ENCODE measurements at places on chromosomes 6 and 20.

DNA sequence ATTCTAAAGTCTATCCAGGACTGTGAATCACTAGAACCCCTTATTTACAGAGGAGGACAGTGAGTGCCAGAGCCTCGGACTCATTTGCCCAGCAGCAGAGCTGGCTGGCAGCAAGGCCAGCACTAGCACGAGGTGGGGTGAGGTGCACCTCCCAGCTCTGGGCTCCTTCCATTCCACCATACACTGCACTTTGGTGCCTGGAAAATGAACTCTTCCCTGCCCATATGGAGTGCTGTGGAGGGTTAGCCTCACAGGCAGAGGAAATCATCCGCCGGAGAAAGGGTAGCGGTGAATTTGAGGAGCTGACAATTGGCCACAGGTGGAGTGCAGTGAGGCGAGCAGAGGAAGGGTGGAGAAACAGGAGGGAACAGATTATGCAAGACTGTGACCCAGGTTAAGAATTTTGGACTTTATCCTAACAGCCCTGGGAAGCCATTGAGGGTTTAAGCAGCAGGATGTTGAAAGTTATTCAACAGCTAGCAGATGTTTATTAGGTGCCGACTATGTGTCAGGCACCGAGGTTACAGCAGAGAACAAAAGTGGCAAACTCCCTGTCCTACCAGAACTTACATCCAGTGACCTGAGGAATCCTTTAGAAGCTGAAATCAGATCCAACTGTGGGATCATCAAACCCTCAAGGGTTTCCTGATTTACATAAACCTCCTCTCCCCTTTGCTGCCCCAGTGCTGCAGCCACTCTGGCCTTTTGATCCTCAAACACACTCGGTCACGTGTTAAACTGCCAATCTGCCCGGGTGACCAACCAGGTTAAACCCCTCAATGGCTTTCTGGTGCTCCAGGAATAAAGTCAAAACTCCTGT, 6.2 kb downstream of the TRIM26 start:
- DNase-seq: peak; percentile 54

GRCh38 chr6:133136177-133136880, 104.8 kb upstream of the EYA4 start:
- no peak for DNase-seq

GRCh38 chr20:62646851-62647520, 4.7 kb downstream of the SLCO4A1 start:
- DNase-seq: no peak

- no peak for DNase-seq
Measured at GRCh38 chr20:49693435-49694171, 20.1 kb downstream of the B4GALT5 start.

DNA sequence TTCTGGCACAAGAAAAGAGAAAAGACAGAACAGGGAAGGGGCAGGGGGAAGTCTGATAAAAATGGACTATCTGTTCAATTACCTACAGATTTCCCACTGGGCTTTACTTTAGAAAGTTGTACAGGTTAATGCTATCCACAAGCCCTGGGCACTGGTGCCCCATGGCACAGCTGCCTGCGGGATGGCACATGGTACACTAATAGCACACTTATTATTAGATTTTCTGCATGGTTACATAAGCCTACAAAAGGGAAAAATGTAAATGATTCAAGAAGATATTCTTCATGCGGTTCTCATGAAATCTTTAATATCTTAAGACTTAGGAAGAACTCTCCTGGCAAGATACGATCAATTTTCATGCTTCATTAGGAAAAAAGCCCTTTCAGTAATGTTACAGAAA, 137.5 kb downstream of the GMPR start:
- DNase-seq: no peak

GRCh38 chr6:139020689-139021088, 7.9 kb upstream of the ABRACL start:
- DNase-seq: no peak

DNA sequence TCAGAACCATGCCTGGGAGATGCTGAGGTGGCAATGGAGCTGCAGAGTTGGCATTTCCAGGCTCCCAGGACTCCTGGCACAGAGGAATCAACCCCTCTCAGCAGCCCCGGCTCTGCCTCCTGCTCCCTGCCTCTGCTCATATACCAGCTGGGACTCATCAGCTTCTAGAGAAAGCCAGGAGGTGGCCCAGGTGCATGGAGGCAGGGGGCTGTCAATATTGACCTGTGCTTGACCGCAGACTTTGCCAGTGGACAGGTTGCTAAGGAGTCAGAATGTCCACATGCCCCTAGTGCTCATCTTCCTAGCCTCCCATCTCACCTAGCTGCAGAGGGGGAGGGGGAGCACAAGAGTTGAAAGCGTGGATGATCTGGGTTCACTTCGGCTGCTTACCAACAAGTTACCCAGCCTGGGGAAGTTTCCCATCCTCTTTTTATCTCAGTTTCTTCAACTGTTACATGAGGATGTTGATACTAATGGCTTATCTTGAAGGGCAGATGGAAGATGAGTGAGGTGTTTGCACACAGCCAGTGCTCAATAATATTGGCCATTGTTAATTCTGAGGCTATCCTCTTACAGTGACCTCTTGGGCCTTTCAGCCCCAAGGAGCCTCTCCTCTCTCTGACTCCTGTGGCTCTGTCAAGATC, 9.2 kb upstream of the SCRT2 start:
- DNase-seq: no peak

DNA sequence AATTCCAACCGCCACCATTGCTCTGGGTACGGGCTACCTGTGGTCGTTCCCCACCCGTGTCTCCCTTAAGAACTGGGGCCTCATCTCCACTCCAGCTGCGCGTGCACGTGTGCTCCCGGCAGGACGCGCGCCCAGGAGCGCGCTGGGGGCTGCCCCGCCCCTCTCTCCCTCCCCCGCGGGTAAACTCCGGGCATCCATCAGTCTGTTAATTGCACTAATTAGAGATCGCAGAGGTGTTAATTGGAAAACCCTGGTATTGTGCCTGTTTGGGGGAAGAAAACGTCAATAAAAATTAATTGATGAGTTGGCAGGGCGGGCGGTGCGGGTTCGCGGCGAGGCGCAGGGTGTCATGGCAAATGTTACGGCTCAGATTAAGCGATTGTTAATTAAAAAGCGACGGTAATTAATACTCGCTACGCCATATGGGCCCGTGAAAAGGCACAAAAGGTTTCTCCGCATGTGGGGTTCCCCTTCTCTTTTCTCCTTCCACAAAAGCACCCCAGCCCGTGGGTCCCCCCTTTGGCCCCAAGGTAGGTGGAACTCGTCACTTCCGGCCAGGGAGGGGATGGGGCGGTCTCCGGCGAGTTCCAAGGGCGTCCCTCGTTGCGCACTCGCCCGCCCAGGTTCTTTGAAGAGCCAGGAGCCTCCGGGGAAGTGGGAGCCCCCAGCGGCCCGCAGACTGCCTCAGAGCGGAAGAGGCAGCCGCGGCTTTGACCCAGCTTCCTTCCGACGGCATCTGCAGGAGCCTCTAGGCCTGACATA, 14.4 kb downstream of the FOXP4 start:
- peak; percentile 77 for DNase-seq

DNA sequence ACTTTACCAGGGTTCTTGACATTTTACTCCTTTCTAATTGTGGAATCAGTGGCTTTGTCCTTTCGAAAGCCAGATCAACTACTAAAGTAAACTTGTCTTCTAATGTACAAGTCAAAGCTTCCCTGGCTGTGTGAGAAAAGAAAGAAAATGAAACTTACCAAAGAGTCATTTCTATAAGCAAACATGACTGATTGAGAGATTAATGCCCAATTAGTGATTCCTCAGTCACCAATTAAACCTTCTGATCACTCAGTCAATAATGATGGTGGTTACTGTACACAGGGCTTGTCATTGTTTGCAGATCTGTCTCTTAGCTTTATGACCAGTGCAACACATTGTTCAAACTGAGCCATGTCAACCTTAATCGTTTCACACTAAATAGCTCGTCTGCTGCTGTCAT, 1168.4 kb upstream of the CITED2 start:
- no peak for DNase-seq

DNA sequence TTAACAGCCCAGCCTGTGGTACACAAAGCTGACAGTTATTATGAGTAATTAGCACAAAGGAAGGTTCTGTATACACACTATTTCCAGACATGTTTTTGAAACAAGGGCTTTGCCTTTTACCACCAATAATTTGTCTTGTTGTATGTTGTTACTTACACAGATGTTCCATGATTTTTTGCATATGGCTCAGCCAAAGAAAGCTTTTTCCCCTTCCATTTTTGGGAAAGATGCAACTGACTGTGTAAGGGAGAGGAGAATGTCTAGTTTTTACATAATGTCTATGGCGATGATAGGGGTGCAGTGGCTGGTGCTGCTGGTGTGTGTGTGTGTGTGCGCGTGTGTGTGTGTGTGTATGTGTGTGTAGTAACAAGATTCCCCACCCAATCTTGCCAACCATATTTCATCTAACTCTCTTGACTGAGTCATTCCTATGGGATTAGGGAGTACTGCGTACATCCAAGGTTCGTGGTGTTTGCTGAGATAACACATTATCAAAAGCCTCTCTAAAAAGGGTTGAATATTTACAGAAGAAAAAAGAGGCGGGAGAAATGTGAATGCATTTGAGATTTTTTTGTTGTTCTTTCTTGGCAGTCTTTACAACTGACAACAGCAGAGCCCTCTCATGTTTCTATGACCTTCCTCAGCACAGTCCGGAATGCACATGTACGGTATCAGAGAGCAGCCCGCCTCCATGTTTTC, 192.2 kb downstream of the GMPR start:
- peak; percentile 93 for DNase-seq

DNA sequence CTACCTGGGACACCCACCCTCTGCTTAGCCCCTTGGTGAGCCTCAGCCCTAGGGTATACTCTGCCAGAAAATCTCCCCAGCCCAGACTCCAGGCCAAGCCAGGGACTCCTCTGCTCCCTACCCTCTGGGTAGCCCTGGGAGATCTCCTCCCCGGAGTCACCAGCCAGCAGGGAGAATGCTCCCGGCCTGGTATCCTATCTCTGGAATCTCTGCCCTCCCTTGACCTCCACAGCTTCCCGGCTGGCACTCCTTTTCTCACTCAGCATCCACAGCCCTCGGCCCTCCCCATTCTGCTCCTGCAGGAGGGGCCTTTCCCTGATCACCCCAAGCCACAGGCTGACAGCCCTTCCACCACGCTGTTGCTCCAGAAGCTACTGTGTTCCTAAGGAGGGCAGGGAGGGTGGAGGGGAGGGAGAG, 22.6 kb downstream of the NOL4L start:
- DNase-seq: peak; percentile 63
